SW480 (cell line): ENCODE measurements at places on chromosomes 11 and 22.

DNA sequence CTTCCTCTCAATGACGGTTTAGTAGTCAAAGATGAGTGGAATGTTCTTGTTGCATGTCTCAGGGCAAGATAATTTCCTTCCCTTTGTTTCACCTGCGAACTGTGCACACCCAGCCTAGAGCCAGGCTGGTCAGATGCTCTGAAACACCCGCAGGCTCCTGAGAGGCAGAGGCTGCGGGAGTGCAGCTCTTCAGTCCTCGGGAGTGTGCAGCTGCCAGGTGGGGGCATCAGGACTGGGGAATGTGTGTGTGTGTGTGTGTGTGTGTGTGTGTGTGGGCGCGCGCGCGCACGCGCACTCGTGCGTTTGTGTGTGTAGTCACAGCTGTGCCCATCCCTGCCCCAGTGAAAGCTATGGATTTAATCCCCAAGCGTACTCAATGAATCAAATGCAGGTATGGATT is 136.2 kb upstream of the NTM start:
- DNase-seq, result no peak

DNA sequence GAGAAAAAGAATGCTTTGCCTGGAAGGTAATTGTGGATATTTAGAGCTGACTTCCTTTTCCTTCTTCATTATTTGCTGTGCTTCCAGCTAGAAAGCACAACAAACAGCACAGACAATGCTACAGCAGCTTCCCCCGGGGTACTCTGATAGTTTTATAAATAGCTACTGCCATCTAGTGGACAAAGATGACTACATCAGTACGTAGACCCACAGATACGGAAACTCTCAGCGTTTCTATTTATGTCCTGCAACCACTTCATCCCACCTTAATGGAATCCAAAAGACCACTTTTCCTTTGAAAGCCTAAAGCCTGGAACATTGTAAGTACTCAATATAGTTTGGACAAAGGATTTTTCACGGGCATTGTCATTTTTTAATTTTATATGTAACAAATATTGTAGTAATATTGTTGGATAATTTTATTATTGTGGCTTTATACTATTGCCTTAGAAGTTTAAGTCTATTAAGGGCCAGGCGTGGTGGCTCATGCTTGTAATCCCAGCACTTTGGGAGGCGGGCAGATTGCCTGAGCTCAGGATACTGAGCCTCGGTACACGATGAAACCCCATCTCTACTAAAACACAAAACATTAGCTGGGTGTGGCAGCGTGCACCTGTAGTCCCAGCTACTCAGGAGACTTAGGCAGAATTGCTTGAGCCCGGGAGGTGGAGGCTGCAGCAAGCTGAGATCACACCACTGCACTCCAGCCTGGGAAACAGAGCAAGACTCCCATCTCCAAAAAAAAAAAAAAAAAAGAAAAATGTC is 7.5 kb downstream of the HSPA8 start:
- peak; percentile 85 for DNase-seq

DNA sequence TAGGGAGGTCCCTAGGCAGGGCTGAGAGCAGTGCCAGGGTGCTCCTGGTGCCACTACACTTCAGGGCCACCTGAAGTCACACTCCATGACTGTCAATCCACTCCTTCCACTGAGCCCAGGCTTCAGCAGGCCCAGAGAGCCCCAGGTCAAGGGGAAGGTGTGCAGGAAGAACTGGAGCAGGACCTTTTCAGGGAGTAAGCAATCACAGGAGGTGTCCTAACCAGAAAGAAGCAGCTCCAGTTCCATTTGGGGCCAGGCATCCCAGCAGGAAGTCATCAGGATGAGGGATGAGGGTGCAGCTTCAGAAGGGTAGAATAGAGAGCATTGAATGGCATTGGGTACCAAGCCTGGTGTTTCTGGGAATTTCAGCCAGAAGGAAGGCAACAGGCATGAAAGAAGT is 556.5 kb downstream of the INSC start:
- DNase-seq, result no peak

GRCh38 chr11:63510360-63511047 is 4.6 kb downstream of the LGALS12 start:
- no peak for DNase-seq

DNA sequence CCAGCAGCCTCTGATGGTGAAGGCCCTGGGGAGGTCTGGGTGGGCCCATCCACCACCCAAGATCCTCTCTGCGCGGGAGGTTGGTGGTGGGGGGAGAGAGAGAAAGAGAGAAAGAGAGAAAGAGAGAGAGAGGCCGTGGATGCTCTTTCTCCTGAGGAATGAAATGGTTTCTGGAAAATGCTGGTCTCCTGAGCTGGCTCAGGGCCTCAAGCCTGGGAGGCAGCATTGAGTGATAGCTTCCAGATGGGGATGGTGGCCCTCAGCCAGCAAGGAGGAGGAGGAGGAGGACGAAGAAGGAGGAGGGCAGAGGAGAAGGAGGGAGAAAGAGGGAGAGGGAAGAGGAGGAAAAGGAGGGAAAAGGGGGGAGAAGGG is 4.6 kb downstream of the TSPAN32 start:
- DNase-seq, result no peak

GRCh38 chr22:35432228-35432905 is 32.4 kb downstream of the MCM5 start:
- DNase-seq, result no peak

DNA sequence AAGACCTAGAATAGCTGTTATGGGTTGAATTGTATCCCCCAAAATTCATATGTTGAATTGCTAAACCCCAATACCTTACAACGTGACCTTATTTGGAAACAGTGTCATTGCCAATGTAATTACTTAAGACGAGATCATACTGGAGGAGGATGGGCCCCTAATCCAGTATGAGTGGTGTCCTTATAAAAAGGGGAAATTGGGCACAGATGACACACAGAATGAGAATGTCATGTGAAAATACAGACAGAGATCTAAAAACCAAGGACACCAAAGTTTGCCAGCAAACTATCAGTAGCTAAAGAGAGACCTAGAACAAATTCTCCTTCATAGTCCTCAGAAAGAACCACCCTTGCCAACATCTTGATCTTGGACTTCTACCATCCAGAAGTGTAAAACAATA is 127.7 kb downstream of the ATXN10 start:
- no peak for DNase-seq

DNA sequence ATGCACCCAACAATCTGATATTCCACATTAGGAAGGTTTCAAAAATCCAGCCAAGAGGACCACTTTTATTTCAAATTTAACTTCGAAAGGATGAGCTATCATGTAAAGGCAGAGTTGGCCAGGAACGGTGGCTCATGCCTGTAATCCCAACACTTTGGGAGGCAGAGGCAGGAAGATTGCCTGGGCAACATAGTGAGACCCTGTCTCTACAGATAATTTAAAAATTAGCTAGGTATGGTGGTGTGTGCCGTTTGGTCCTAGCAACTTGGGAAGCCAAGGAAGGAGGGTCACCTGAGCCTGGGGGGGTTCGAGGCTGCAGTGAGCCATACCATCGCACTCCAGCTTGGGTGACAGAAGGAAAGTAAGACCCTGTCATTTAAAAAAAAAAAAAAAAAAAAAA is 96.7 kb downstream of the CADM1 start:
- no peak for DNase-seq

DNA sequence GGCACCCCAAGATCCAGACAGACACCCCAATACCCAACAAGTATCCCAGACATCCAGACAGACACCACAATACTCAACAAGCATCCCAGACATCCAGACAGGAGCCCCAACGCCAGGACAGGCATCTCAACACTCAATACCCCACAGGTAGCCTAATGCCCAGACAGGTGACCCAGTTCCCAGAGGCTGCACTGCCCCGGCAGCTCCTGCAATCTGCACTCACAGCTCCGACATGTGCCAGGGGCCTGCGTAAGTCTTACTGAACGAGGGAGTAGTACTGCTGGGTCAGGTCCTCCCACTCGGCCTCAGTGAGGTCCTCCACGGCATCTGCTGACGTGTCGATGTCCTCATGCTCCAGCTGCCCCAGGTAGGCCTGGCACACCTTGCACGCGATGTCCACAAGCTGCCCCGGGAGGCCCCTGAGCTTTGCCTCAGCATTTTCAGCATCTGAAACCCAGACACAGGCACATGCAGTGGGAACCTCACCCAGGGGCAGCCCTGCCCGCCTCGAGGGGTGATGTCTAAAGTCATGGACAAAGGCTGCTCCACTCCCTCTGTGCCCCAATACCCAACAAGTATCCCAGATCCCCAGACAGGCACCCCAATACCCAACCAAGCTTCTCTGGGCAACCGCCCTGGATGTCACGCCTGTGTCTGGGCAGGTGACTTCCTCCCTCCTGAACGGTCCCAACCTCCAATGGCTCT is 16.6 kb downstream of the TTLL8 start:
- no peak for DNase-seq

DNA sequence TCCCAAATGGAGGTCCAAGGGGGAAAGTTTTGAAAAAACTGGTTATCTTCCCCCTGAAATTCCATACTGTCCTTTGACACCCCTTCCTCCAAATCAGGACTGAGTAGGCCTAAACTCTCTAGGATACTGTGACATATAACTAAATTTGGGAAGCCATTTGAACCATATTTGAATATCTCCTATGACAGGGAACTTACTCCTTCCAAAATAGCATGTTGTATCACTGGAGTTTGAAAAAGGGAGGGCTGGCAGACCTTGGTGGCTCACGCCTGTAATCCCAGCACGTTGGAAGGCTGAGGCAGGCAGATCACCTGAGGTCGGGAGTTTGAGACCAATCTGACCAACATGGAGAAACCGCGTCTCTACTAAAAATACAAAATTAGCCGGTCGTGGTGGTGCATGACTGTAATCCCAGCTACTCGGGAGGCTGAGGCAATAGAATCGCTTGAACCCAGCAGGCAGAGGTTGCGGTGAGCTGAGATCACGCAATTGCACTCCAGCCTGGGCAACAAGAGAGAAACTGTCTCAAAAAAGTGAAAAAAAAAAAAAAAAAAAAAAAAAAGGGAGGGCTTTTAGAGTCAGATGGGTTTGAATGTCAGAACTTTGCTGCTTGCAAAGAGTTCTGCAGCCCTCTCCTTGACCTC is 42.4 kb downstream of the PIK3C2A start:
- no peak for DNase-seq

DNA sequence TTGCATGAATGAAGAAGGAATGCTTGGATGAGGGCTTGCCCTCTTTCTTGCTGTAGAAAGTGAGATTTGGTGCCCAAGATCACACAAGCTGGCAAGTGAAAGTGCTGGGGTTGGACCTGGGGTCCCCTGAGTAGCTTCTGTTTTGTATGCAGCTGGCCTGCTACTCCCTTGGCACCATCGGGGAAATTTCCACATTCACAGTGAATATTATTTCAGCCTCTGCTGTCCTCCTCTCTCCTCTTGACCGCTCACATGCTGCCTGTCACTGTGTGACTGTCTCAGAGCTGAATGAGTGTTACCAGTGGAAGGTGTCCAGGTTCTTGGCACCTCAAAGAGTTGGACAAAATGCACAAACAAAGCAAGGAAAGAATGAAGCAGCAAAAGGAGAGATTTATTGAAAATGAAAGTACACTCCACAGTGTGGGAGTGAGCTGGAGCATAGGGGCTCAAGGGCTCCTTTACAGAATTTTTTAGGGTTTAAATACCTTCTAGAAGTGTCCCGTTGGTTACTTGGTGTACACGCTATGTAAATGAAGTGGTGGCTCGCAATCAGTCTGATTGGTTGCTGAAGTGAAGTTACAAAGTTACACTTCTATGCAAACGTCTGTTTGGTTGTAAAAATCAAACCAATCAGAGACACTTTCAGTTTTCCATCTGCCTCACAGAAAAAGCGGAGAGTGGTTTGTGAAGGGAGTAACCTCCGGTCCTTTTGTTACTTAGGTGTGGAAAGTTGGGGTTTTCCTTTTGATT is 87.4 kb downstream of the DEPDC5 start:
- DNase-seq, result no peak

DNA sequence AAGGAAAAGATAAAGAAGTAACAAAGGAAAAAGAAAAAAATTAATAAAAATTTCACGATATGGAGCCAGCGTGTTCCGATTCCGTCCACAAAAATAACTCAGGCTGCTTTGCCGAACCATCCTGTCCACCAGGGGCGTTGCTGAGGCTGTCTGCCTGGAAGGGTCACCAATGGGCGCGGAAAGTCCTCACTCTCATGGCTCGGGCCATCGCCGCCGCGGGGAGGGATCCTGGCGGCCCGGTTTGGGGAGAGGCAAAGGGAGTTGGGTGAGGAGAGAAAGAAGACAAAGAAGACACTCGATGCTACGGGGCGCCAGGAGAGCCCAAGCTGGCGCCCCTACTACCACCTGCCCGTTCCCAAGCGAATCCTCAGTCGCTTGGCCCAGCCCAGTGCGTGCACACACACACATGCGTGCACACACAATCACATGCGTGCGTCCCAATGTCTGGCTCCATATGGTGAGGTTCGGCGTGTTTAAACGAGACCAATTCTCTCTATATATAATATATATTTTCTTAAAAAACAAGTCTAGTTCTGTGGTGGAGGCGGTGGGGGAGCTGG is 5.6 kb upstream of the PYGM start:
- no peak for DNase-seq

- no peak for DNase-seq
Measured at GRCh38 chr11:79466411-79466810, 25.6 kb upstream of the TENM4 start.

GRCh38 chr11:45649544-45650165 is 15.8 kb downstream of the CHST1 start:
- DNase-seq, result no peak

DNA sequence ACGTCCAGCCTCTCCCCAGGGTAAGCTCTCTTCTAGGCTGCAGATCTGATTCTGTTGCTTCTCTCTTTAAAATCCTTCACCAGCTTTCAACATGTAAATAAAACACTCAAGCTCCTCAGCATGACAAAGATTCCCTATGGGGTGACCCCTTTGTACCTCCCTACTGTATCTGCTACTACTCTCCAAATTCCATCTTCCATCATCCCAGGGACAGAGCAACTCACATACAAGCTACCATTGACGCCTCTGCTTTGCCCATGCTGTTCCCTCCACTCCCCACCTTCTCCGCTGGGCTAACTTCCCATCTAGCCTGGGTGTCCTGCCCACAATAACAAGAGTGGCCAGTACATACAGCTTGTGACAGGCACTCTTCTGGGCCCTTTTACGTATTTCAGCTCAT is 207.5 kb upstream of the ZBED5 start:
- no peak for DNase-seq

- DNase-seq, result no peak
Measured at GRCh38 chr11:99316776-99317520, 296.2 kb downstream of the CNTN5 start.

- DNase-seq, result peak; percentile 77
Measured at GRCh38 chr11:45771566-45772448, 33.1 kb upstream of the SLC35C1 start.

GRCh38 chr11:128235426-128235825 is 351.9 kb downstream of the ETS1 start:
- DNase-seq, result no peak
